ENCODE measurements at places on chromosomes 7 and 10. TPM values are rescaled to one million over a fixed set of nuclear protein-coding genes. Genes with fewer than 3 reads are reported as not detected.

The SNCG gene
- 92.0 TPM for total RNA-seq

DNA sequence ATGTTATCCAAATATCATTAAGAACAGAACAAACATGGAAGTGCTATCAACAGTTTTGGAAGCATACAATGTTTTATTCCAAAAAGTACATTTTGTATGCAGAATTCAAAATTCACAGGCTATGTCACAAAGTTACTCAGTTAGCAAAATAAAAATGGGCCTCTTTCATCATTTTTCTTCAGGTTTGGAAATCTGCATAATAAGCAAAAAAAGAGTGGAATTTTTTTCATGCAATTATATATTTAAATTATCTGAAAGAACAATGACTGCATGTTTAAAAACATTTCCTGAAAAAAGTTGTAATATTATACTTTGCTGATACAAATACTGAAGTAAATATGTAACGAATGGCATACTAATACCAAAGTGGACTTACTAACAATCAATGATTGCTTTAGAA is 161.2 kb upstream of the MBL2 start:
- DNase-seq: no peak

The HHEX gene
- not detected for total RNA-seq

The COL26A1 gene
- 109 TPM for total RNA-seq

Measured in mesothelial cell of epicardium (in vitro differentiated cells).